Keratinocyte (primary cell): ENCODE measurements at places on chromosomes 16 and 17. TPM values are rescaled to one million over a fixed set of nuclear protein-coding genes. Genes with fewer than 3 reads are reported as not detected.

- DNase-seq, result peak; percentile 89
These were observed 3.8 kb upstream of the NPB start for GRCh38 chr17:81898029-81898866.

DNA sequence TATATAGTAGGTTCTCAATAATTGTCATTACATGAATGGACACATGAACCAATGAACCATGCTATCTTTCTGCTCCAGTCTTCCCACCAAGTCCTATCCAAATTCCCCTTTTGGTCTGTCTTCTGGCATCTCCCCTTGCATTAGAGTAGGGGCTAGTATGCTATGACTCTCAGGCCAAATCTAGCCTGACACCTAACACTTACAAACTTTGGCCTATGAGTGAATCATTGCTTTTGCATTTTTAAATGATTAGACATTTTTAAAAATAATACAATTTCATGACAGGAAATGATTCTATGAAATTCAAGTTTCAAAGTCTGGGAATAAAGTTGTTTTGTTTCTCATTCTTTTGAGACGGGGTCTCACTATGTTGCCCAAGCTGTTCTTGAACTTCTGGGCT lies 102.5 kb upstream of the MAF start:
- DNase-seq, result no peak

DNA sequence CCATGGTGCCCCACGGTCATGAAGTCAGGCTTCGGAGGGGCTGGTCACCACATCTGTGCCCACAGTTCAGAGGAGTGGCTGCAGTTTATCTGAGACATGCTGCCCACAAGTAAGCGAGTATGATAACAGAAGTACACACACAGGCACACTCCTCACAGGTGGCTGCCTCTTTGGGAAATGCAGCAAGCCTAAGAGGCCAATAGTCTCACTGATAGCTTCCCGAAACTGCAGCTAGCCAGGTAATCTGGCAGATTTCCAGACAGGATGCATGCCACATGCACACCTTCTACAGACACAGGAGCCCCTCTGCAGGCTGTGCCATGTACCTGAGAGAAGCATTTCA lies 12.6 kb upstream of the GFOD2 start:
- no peak for DNase-seq

GRCh38 chr17:58730937-58731336 lies 24.7 kb upstream of the PPM1E start:
- no peak for DNase-seq

DNA sequence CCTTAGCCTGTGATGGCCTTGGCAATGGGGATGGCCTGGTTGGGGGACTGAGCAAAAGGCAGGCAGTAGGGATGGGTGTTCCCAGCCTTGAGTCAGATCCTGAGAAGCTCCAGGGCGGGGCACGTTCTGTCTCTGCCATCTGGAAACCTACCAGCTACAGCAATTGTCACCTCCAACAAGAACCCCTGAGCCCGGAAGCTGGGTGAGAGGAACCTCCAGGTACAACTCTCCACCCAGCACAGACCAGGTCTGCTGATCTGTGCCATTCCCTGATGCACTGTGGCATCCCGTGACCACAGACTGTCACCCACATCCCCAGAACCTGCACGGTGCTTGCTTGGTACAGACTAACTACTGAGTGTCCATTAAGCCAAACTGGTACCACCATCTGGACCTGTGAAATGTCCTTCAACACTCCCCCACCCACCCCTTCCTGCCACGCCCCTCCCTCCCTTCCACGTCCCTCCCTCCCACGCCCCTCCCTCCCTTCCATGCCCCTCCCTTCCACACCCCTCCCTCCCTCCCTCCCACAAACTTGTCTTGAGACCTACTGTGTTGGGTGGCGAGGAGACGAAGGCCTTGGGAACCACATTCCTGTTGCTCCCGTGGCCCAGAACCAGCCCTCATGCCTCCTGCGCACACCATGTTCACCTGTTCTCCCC lies 16.6 kb downstream of the MYO15B start:
- no peak for DNase-seq

CD300LG gene
- polyA plus RNA-seq, result not detected in 3 replicates
